ENCODE measurements at places on chromosomes 2 and 18.
A peak's percentile ranks its signal among the peaks of the same experiment; 100 is the strongest.

- no peak for DNase-seq
Observed at GRCh38 chr18:11996190-11996754, 15.0 kb downstream of the IMPA2 start.

- DNase-seq: peak; percentile 35
Observed at GRCh38 chr2:144330951-144331673, 188.8 kb downstream of the ZEB2 start.

DNA sequence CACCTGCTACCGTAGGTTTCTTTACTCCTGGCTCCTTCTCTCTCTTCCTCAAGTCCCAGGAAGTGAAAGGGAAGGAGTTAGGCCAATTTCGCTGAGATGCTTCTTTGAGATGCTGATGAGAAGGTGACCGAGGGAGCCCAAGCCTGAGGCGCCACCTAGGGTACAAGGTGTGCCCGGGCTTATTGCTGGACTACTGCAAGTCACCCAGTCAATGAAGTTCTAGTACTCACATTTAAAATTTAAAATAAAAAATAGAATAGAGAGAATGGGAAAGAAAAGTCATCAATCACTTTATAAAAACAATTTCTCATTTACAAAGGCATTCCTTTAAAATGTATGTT, 45.3 kb downstream of the ACAA2 start:
- DNase-seq: peak; percentile 62

DNA sequence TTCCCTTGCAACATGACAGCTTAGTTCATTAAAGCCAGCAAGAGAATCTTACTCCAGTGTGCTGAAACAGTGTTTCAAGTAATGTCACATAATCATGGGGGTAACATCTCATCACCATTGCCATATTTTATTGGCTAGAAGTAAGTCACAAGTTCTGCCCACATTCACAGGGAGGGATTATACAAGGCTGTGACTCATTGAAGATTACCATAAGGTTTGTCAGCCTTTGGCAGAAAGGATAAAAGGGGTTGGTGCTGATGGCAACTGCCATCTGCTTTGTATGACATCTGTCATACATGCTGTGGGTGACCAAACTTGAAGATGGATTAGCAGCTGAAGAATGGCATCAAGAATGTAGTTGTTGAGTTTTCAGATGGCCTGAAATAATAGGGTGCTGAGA, 61.2 kb downstream of the KCNE4 start:
- DNase-seq: peak; percentile 23

DNA sequence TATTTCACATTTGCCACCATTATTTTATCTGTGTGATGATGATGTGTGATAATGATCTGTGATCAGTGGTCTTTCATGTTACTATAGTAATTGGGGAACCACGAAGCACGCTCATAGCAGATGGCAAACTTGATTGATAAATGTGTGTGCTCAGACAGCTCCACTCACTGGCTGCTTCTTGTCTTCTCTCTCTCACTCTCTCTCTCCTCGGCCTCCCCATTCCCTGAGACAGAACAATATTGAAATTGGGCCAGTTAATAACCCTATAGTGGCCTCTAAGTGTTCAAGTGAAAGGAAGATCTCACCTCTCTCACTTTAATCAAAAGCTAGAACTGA, 60.7 kb upstream of the RAPGEF4 start:
- DNase-seq: no peak

- DNase-seq: no peak
Observed at GRCh38 chr2:219168526-219168925, 1.3 kb downstream of the SLC23A3 start.

DNA sequence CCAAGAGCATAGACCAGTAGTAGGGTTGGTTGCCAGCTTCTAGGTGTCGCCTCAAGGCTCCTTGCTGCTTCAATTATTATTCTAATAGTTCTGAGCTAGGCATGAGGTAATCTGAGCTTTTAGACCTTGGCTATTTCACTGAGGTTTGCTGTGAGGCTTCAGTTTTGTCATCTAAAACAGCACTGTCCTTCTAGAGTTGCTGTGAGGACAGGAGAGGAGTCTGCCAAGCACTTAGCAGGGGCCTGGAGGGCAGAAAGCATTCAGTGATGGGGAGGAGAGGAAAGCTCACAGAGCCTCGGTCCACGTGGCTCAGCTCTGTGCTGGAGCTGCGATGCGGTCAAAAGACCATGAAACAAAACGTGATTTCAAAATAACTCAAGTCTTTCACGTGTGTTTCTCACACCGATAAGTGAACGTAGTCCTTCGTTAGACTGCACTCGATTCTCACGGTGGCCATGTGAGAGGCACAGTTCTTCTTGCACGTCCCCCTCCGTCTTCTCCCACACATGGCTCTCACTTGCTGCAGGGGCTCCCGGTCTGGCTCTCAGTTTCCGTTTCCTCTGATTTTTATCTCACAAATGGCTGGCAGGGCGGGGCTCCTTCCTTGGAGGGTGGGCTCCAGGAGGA, 113.7 kb downstream of the B3GNT2 start:
- DNase-seq: no peak
